CD4-positive, CD25-positive, alpha-beta regulatory T cell (primary cell): ENCODE measurements at places on chromosomes 7 and 10.

DNA sequence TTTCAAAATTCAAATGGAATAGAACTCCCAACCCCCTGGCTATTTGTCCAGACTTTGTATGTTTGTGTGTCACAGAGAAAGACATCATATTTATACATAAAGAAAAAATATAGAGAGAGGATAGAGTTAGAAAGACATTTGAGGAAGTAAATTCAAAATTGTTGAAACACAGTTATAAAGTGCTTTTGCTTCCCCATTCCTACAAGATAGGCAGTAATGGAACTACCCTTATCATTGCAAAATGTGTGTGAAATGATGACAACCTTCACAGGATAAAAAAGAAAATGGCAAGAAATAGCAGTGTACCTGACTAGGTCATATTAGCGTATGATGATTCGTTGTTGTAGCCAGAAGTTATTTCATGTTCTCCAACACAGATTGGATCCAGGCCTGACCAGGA is 63.1 kb downstream of the FZD1 start:
- DNase-seq = no peak

- DNase-seq = no peak
These were observed 649.1 kb downstream of the TNS3 start for GRCh38 chr7:46932676-46933424.

DNA sequence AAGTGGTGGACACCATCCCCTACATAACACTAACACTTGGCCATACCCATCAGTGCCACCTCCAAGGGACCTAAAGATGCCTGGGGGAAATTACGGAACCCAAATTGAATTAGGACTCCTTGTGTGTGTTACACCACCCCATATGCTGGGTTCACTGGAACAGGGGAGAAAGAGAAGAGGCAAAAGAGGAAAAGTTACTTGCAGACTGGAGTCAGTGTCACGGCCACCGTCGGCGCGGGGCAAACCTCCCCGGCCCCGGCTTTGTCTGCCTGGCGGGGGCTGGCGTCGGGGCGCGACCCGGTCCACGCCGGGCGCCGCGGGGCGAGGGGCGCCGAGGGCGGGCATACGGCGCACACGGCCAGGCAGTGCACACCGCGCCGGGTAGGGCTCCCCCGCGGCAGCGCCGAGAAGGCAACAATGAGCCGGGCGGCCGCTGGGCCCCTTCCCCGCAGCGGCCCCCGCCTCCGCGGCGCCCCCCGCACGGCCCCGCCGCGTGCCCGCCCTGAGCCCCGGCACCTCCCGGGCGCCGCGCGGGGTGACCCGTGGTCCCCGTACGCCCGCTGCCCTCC is 171.1 kb downstream of the FAM107B start:
- DNase-seq = no peak

- no peak for DNase-seq
These were observed 233.0 kb downstream of the TRIL start for GRCh38 chr7:28725045-28725642.

GRCh38 chr7:98234429-98235147 is 17.4 kb downstream of the TECPR1 start:
- no peak for DNase-seq

GRCh38 chr10:107626862-107627261 is 462.4 kb upstream of the SORCS1 start:
- no peak for DNase-seq

GRCh38 chr10:30813872-30814481 is 184.4 kb upstream of the LYZL2 start:
- DNase-seq = no peak

GRCh38 chr10:78348411-78349164 is 314.9 kb downstream of the RPS24 start:
- no peak for DNase-seq

GRCh38 chr10:2445370-2445769 is 622.0 kb upstream of the PFKP start:
- DNase-seq = no peak

- no peak for DNase-seq
These were observed 5.8 kb downstream of the IDE start for GRCh38 chr10:92567952-92568600.

GRCh38 chr7:143256932-143257331 is 6.3 kb upstream of the GSTK1 start:
- no peak for DNase-seq

GRCh38 chr10:120048391-120048790 is 155.9 kb downstream of the SEC23IP start:
- DNase-seq = no peak

GRCh38 chr7:45191396-45191795 is 33.8 kb downstream of the RAMP3 start:
- DNase-seq = no peak

- no peak for DNase-seq
These were observed 1193.4 kb downstream of the SORCS3 start for GRCh38 chr10:105834261-105835059.

DNA sequence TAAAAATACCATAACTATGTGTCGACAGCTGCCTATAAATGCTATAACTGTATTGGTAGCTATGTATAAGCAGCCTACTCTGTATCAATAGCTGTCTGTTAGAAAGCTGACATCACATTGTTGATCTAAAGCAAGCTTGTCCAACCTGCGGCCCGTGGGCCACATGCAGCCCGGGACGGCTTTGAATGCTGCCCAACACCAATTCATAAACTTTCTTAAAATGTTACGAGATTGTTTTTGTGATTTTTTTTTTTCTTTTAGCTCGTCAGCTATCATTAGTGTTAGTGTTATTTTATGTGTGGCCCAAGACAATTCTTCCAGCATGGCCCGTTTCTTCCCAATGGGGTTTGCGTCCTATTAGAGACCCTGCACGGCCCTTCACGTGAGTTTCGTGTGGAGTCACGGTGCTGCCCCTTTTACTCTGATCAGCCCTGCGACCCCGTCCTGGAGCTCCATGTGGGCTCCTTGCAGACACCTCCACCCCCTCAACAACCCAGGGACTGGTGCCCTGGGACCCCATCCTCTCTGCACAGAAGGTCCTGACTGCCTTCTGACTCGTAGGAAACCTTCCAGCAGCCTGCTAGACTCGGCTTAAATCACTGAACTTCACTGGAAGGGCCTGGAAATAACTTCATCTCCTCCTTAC is 4.5 kb upstream of the PRKAR1B start:
- no peak for DNase-seq

DNA sequence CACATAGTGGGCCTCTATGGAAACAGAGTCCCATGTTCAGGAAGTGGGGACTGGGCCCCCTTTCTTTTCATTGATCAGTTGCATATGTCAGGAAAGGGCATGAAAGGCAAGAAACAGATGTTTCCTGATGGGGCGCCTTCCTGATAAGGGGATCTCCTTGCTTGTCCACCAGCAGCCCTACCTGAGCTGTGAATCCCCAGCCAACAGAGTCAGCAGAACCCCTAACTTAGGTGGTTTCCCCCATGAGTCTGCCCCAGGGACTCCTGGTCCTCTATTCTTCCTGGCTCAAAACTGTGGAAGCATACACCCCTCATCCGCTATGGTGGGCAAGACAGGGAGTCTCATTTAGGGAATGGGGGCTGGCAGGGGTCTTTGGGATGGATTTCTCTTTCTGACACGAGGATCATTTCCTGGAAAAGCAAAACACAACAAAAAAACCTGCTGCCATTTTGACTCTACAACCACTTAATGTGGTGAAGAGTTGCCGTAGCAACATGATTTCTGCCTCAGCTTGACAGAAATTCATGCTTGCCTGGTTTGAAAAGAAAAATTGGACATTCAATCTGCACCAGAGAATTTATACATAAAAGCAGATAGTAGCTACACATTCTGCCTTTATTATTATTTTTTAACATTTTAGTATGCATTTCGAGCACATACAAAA is 119.8 kb downstream of the SPAG6 start:
- no peak for DNase-seq
